ENCODE measurements at places on chromosomes 3 and 15. TPM values are rescaled to one million over a fixed set of nuclear protein-coding genes. Genes with fewer than 3 reads are reported as not detected.

DNA sequence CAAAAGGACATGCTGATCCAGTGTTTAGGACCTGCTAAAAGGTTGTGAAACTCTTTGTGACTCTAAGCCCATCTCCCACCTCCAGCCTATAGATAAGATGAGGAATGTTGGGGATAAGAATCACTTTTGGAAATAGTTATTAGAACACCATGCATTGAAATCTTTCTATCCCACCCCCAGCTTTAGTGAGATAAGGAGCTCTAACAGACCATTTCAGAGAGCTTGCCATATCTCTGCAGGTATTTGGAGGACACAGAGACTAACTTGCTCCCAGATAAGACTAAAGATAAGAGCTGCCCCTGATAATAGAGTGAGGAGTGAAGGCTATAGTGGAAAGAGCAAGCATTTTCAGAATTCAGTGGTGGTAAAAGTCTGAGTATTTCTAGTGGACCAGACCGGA lies 53.1 kb upstream of the GNB4 start:
- no peak for DNase-seq

DNA sequence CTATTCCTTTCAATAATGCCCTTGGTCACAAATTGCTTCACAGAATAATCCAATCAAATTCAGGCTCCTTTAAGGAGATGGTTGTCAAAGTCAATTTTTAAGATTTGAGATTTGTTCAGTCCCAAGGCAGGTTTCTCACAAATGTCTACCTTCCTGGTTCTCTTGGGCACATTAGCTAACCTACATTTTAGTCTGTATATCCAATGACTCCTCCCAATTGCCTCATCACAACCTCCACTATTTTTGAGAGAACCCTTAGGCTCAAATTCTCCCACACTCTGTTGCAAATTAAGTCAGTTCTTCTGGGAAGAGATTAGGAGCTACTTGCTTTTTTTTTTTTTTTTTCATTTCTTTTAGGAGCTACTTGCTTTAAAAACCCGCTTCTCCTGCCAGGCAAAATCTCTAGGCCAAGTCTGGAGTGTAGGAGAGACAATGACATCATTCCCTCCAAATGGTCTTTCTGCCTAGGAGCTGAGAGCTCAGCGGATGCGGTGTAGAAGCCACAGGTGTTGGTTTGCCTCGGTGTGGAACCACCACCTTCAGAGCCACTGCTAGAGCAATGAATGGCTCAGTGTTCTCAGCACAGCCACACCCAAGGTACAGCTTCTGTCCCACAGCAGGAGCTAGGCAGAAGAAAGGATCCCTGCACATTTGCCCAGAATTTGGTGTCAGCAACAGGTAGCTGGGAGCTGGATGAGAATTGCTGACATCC lies 10.0 kb upstream of the INO80 start:
- no peak for DNase-seq

DNA sequence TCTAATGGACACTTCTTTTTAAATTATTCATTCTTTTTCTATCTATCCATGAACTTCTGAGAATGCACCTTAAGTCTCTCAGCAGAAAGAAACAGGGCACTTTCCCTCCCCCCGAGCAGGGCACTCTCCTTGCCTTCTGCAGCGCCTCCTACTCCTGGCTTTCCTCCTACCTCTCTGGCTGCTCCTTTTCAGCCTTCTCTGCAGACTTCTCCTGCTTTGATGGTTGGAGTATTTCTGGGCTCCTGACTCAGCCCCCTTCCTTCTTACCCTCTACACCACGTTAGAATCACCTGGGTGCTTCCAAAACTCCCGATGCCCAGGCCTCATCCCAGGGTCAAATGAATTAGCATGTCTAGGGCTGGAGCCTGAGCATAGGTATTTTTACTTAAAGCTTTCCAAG lies 3.4 kb downstream of the SCN5A start:
- no peak for DNase-seq

DNA sequence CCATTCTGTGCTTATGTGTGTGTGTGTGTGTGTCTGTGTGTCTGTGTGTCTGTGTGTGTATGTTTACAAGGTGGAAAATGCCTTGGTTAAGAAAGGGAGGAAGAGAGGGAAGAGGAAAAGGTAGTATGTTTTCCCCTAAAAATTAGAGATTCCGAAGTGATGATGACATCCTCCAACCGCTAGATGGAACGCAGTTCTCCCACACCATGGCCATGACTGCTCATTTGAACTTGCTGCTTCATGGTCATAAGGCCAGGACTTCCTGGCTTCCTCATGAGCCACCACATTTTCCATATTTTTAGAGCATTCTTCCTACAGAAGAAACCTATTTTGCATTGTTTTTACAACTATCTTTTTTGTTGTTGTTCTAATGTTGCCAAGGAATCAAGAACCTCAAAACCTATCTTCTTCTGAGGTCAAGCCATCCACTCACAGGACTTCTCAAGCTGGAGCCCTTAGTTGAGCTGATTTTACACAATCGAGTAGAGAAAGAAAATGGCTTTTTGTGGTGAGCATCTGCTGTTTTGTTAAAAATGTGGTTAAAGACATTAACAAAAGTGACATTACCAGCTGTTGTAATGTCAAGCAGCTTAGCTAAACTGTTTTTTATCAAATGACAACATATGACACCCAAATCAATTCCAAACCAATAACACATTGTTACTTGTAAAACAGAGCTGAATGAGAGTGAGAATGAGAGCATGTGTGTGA lies 1091.0 kb downstream of the FHIT start:
- DNase-seq = no peak

DNA sequence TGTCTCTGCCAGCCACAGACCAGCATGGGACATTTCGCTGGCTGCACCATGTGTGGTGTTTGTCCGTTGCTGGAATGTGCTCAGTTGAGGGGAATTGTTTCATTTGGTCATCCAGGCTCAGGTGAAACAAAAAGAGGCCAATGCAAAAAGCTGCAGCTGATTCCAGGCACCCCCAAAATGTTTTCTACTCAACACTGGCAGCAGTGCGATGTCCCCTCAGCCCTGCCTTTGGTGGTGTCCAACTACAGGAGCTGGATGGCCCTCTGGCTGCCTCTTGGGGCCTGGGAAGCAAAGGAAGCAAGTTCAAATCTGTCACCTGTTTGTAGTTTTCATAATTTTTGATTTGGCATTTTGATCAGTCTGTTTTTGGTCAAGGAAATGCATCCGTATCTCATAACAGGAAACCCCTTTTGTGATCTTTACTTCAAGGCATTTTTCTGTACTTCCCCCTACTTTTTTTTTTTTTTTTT lies 141.8 kb downstream of the EEFSEC start:
- peak; percentile 2 for DNase-seq

DNA sequence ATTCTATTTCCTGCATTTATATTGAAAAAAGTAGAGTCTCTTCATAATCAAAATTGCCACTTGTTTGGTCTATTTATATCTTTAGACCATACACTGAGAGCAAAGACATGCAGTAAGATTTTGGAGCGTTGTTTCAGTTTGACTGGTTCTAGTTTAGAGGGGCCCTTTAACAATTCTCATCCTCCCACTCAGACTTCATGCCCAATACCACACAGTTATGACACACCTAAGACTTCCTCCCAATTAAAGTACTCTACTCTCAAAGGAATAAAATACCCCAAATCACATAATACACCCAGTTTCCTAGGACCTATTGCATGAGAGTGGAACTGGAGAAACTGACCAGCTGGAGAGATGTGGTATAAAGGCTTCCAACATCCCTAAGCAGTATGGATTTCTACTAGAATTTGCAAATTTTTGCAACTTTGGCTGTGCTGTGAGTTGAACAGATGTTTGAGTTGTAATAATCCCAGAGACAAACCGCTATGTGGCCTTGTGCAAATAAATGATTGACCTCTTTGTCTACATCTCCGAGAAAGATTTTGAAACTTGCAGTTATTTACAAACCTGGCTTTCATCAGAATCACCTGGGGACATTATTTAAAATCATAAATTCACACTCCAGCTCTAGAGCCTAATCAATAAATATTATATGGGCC lies 170.0 kb upstream of the ROBO2 start:
- DNase-seq = no peak

CCDC54 gene
- not detected for total RNA-seq
